ENCODE measurements at places on chromosomes 5 and 9. TPM values are rescaled to one million over a fixed set of nuclear protein-coding genes. Genes with fewer than 3 reads are reported as not detected.

SLC36A3 gene
- not detected for total RNA-seq

WNT8A gene
- not detected for total RNA-seq

ZNG1C gene
- 24.0 TPM for total RNA-seq

PCDHA8 gene
- not detected for total RNA-seq

GHR gene
- 0.26 TPM for total RNA-seq

CCL21 gene
- total RNA-seq, result not detected

TTC39B gene
- 9.2 TPM for total RNA-seq

SLC27A6 gene
- not detected for total RNA-seq

PCDHA3 gene
- total RNA-seq, result under 0.01 TPM

ORM1 gene
- total RNA-seq, result not detected

S100Z gene
- not detected for total RNA-seq

CATSPER3 gene
- 0.11 TPM for total RNA-seq
